ENCODE measurements at places on chromosomes 7 and 10.

- DNase-seq = no peak
Measured at GRCh38 chr7:67917437-67917755, 920.8 kb downstream of the TYW1 start.

DNA sequence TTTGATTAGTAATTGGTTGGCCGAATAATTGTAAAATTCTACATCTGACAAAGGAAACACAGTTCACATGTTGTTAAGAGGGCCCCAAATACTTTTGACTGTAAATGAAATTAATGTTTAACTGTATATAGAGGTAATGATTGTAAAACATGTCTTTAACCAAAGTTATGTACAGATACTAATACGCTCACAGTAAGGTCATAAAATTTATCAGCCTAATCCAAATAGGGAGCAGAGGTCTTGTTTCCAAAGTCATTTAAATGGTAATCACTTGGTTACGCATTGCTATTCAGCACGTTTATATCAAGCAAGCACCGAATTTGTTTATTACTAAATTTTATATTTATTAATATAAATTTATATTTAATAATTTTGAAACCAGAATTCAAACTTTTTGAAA, 1.4 kb downstream of the PHYHIPL start:
- DNase-seq = no peak

GRCh38 chr7:55557666-55558188, 14.6 kb downstream of the VOPP1 start:
- DNase-seq = no peak

DNA sequence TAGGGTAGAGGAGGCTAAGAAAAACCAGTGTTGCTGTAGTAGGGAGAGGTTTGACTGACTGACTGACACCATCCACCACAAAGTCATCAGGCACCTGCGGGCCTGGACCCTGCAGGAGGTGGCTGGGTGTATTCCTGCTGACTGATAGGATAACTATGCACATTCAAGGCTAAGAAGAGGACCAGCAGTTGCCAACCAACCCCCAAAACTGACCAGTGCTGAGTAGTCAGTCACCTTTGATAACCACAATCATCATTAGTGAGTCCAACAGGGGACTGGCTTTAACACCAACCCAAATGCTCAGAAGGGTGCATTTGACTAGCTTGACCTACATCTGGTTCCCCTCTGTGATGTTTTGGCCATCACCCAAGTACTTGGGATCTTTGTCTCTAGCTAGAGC, 30.5 kb downstream of the PLXNA4 start:
- DNase-seq = no peak

GRCh38 chr7:91771921-91772815, 108.3 kb downstream of the MTERF1 start:
- no peak for DNase-seq

DNA sequence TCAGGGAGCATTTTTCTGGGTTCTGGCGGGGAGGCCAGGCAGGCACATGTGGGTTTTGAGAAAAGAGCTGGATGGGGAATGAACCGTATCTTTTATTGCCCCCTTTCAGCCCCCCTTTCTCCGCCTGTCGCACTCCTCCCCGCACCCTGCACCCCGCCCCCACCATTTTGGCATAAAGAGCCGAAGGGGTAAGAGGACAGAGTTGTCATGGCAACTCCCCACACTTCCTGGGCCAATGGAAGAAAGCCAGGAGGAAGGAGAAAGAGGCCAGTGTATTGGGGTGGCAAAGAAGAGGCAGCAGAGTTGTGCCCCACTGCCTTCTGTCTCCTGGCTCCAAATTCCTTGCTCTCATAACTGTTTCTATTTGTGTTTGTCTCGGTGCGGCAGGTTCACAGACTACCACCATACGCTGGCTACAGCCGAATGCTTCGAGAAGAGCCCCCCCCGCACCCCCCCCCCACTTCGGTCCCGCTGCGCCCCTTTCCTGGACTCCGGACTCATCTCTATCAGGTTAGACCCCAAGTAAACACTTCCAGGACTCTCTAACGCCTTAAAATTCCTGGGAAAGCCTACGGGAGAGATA, 3.4 kb downstream of the KCNIP2 start:
- DNase-seq = no peak

DNA sequence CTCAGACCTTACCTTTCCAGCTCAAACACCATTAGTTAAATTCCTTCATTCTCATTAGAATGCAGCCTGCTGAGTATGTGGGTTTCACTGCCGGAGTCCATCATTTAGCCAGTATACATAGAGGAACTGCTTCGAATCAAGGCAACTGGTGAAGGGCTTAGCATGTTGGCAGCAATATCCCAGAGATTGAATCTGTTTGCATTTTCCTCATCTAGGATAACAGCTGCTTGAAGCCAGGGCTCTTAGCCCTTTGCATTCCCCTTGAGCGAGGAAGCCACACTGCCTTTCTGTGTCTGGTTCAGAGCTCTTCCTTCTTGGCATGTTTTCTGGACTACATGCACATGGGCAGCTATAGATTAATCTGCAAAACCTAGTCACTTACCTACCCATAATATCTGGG, 14.7 kb downstream of the NODAL start:
- DNase-seq = no peak

DNA sequence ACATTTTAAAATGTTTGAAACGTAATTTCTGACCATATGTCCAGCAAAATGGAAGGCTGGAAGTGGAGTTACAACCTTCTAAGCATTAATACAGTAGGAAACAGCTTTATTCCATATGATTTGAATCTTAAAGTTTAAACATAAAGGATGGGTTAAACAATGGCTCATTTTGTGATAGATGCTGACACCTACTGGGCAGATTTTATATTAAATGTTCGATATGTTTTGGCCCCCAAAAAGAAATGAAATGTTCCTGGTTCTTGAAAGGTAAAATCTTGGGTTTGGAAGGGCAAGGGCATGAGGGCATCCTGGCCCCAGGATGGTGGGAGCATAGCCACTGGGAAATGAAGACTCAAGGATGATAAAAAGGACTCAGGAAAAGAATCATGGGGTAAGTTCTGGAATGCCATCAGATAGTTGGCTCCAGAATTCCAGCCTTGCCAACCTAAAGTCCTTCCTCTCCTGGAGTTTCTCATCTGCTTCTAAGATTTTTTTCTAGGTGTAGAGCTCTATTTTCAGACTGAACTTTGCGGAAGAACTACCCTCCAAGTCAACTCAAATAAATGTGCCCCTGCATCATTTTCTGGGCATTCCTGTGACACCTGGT, 34.6 kb upstream of the SLC35G1 start:
- no peak for DNase-seq

GRCh38 chr7:33669251-33669670, 236.1 kb upstream of the BMPER start:
- DNase-seq = no peak

DNA sequence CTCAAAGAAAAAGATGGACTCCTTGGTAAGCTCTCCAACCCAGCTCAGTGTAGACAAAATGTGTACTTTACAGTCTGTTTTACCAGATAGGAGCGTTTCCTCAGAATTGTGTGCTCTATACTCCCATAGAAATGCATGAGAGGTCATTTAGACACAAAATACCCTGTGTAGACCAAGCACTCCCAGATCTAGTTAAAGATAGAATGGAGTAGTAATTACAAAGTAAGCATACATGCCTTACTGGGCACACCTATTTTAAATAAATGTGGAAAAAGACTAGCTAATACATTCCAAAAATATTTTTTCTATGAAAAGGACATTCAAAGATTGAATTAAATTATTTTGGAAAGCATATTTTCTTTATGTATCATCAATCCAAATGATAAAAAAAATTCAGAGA, 271.9 kb upstream of the DGKB start:
- no peak for DNase-seq

GRCh38 chr10:48577158-48577557, 27.7 kb downstream of the ARHGAP22 start:
- DNase-seq = no peak

DNA sequence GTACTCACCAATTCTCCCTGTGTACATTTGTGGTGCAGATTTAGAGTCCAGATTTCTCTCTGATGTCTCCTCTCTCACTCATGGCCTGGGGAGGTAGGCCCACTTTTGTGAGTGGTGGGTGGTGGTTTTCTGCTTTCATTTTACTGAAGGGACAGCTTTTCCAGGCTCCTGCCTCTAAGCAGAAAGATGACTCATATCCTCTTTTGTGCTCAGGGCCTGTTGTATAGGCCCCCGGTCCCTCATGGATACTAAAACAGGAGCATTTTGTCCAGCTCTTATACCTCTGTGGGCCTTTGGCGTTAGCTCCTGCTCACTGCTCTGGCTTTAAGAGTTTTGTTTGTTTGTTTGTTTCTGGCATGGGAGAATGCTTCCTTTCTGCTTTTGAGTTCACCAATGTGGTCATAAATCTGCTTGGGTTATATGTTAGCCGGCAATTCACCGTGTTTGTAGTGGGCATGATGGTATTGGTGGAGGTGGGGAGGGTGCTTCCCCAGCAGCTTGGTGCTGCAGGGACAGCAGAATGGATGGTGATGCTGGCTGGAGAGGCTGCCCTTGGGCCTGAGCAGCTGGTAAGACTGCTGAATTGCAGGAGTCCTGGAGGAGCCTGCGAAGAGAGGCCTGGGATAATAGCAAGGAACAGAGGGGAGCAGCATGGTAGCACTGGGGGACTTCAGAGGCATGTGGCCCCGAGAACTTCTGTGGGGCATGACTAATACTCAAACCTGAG, 468.7 kb downstream of the RPS24 start:
- no peak for DNase-seq

GRCh38 chr10:110966146-110966545, 46.7 kb downstream of the SHOC2 start:
- DNase-seq = no peak

- DNase-seq = no peak
Measured at GRCh38 chr10:100868382-100868781, 44.4 kb upstream of the SLF2 start.

DNA sequence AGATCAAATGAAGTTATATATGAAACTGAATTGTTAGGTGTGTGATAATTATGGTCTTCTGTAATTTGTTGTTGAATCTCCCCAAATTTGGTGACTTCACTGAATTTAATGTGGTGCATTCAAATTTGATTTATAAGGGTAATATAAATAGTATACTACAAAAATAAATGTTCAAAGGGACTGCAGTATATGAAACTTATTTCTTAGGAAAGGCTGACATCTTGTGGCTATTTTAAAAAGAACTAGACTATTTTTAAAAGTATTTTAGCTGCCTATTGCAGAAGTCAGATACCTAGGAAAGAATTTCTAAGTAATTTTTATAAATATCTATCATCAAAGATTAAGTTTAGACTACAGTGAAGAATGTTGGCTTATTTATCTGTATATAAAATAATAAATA, 36.6 kb downstream of the ATRNL1 start:
- DNase-seq = no peak

DNA sequence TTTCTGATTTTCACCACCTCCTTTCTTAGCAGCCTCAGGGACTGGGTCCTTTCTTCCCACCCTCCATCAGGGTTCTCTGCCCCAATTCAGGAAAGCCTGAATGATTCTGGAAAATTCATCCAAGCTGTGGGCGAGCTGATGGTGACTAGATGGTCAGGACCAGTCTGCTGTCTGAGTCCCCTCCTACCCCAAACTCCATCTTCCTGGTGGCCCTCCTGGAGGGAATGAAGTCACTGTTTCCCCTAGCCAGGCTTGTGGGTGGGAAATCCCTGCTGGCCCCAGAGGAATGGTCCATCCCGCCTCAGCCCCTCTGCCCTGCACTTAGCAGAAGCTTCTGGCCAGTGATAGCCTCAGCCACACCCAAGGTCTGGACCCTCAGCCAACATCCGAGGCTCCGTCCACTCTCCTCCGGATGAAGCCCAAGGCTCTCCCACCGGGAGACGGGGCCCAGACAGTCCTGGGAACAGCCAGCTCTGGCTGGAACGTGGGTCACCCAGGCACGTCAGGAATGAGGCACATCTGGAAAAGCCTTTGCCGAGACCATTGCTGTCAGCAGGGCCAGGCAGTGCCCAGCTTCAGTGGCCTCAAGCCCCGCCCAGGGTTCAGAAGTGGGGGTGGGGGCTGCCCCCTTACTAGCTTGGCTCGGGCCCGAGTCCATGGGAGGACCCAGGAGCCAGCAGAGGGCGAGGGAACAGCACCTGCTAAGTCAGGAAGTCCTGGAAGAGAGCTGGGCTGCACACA, 4.0 kb upstream of the AQP1 start:
- DNase-seq = no peak

DNA sequence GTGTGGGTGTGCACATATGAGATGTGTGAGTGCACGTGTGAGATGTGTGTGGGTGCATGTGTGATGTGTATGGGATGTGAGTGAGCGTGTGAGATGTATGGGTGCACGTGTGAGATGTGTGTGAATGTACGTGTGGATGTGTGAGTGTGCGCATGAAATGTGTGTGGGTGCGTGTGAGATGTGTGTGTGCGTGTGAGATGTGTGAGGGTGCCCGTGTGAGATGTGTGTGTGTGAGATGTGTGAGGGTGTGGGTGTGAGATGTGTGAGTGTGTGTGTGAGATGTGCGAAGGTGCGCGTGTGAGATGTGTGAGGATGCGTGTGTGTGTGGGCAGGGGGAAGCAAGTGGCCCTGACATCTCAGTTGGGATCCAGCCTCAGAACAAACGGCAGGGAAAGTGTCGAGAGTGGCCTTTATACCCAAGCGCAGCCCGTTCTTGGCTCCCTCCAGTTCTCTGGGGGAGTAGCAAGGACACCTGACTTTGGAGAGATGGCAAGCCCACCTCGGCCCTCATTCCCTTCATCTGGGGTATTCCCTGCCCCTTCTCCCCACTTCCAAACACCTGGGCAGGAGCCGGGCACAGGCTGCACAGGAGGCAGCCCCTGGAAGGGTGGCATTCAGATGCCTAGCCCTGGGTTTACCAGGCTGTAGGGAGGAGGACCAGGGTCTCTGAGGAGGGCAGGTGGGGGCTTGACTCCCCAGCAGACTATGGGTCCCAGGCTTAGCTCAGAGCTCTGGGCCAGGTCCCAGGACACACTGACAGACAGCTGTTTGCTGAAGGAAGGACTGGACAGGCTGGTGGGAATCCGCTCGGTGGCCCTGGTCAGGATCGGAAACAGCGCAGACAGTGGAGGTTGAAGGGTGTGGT, 31.6 kb downstream of the PPIF start:
- no peak for DNase-seq

DNA sequence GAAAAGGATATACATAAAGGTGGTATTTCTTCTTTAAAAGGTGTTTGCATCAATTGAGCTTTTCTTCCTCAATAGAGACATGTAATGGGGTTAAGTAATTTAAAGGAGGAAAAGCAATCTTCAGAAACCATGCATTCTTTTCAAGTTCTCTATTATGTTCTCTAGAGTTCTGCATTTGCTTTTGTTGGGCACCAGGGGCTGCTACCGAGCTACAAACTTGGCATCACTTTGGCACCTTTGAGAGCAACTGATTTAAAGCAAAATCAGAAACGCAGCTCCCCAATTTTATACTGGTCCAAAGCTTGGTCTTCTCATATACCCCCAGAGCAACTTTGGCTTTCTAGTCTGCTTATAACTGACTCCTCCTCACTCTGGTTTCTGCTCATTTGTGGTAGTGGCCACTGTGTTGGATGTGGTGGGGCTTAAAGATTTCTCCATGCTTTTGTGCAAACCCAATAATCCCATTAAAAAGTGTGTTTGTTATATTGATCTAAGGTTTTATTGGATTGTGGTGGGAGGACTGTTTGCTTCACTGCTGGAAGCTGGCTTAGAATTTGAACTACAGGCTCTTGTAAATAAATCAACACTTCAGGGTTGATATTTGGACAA, 712.1 kb downstream of the PHTF2 start:
- DNase-seq = no peak

Measured in stimulated activated CD4-positive, alpha-beta T cell treated with anti-CD3 and anti-CD28 coated beads, Interleukin-15, amount 100 ng/mL, for 1 hour (primary cell).